ENCODE measurements at places on chromosomes 5 and 9. TPM values are rescaled to one million over a fixed set of nuclear protein-coding genes. Genes with fewer than 3 reads are reported as not detected.

- no peak for DNase-seq
Observed at GRCh38 chr5:5351288-5351979, 71.0 kb upstream of the ICE1 start.

GRCh38 chr5:34484216-34484920, 171.8 kb upstream of the RAI14 start:
- DNase-seq, result no peak

DNA sequence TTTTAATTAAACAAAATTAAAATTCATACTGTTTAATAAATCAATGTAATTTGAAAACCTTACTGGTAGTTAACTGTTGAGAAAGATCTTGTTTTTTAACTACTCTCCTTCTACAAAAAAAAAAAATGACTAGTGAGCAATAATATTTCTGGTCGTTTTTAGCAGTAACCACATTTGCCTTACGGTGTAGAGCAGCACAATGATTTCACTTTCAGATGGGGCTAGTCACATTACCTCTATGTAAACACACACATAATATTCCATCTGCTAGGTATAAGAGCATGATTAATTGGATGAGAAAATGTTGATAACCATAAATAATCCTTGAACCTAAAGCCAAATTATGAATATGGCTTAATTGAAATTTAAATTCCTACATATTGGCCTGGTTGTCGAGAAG, 198.1 kb downstream of the CHSY3 start:
- DNase-seq, result no peak

- DNase-seq, result no peak
Observed at GRCh38 chr9:131923766-131924165, 155.9 kb downstream of the MED27 start.

DNA sequence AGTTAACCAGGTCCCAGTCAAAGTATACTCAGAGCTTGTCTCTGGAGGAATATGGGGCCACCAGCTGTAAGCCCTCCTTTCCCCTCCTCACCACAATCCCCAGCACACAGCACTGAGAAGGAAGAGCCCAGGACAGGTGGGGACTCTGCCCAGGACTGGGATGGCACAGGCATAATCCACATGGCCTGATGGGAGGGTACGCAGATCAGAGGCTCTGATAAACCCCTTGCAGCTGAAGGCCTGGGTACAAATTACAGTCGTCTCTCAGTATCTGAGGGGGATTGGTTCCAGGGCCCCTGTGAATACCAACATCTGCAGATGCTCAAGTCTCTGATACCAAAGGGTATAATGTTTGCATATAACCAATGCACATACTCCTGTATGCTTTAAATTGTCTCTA, 245.8 kb downstream of the CRB2 start:
- DNase-seq, result no peak

- DNase-seq, result no peak
Observed at GRCh38 chr5:38639377-38640358, 83.2 kb upstream of the LIFR start.

DNA sequence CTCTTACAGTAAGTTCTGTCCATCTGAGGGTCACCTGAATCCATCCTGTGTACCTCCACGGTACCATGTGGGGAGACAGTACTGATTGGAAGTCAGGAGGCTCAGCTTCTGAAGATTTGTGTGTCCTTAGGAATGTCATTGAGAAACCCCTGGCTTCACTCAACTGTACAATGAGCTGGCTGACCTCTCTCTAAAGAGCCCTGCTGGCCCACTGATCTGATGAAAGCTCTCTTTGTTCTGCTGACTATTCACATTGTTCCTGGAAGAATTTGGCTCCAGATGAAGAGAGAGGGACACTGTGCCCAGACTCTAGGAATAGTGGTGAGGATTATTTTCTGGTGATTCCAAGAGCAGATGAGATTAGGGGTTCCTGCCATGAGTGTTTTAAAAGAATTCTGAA, 141.2 kb downstream of the LURAP1L start:
- no peak for DNase-seq

ARSI gene
- 0.91 TPM for total RNA-seq

IFNK gene
- total RNA-seq, result not detected

SLC34A1 gene
- not detected for total RNA-seq

DNA sequence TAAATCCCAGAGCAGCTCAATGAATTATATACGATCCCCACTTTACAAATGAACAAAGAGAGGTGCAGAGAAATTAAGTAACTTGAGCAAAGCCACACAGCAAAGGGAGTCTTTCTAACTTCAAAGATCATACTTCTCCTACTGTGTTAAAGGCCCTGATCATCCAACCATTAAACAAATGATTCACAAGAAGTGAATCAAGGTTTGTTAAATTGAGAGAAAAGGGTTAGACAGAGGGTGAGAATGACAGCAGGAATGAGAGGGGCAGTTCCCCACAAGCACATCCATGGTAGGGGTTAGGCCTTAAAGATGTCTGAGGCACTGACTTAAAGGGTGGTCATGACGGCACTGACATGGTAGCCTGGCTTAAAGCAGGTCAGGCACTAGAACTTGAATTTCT, 10.7 kb downstream of the IDNK start:
- DNase-seq, result no peak

CTNND2 gene
- total RNA-seq, result 0.29 TPM

DNA sequence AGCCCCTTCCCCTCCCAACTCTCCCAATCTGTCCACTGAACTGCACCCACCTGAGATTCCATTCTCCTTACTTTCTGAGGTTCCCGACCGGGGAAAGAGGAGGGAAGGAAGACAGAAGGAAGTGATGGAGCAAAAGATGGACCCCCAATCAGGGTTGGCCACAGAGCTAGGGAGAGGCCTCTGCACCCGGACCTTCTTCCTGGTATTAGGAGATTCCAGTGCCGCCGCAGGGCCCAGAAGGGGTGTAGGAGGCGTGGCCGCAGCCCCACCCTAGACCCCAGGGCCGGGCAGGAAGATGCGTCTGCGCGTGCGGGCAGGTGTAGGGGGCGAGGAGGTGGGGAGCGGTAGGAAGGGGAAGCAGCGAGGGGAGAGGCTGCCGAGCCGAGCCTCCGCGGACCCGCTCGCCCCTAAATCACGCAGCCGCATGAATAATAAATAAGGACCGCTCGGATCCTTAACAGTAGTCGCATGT, 104.2 kb upstream of the MVB12B start:
- no peak for DNase-seq

NTRK2 gene
- 48.1 TPM for total RNA-seq

- no peak for DNase-seq
Observed at GRCh38 chr5:80348171-80348570, 28.4 kb downstream of the SPZ1 start.

GRCh38 chr9:29928072-29928471, 2354.8 kb upstream of the C9orf72 start:
- no peak for DNase-seq

HK3 gene
- total RNA-seq, result 26.8 TPM

DNA sequence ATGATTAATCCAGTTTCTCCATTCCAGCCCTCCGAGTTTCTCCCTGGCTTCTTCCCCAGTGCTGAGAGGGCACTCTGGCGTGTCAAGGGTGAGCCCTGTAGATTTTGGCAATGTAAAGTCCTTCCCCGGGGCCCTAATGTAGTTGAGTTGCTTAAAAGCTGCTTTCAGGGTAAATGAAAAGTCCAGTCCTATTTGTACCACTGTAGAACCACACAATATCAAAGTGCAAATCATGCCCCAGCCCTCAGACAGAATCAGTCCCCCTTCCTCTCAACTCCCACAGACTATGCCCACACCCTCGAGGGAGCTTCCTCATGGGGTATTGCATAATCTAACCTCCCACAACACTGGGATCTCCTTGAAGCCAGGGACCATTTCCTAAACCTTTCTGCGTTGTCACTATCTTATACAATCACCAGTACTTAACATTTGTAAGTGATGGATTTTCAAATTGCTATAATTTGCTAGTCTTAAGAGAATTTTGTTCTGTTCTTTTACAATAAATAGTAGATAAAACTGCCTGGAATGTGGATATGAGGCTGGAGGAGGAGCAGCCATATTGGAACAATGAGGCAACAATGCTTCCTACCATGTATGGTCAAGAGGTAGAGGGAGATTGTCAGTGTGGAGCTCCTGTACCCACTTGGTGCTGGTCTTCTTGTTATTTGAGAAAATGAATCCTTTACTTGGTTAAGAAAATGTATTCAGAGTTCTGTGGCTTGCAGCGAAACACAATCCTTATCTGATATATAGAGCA, 34.4 kb downstream of the ZNF366 start:
- no peak for DNase-seq

ADGRD2 gene
- not detected for total RNA-seq

GRCh38 chr9:19087106-19088000, 15.4 kb downstream of the HAUS6 start:
- DNase-seq, result no peak

DNA sequence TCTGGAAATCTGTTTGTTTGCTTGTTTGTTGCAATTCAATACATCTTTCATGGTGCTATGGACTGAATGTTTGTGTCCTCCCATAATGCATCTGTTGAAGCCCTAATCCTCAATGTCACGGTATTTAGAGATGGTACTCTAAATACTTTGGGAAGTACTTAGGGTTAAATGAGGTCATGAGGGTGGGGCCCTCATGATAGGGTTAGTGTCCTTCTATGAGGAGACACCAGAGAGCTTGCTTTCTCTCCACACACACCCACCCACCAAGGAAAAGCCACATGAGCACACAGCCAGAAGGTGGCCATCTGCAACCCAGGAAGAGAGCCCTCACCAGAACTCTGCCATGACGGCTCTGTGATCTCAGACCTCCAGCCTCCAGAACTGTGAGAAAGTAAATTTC, 32.7 kb downstream of the DMGDH start:
- no peak for DNase-seq

GRCh38 chr9:132068605-132069004, 11.1 kb downstream of the MED27 start:
- no peak for DNase-seq

CNTFR gene
- total RNA-seq, result 9.9 TPM

- DNase-seq, result no peak
Observed at GRCh38 chr5:15601853-15602252, 101.9 kb downstream of the FBXL7 start.

PAEP gene
- not detected for total RNA-seq

All from aorta (tissue), 5 donors.